ENCODE measurements at places on chromosomes 4 and X.

DNA sequence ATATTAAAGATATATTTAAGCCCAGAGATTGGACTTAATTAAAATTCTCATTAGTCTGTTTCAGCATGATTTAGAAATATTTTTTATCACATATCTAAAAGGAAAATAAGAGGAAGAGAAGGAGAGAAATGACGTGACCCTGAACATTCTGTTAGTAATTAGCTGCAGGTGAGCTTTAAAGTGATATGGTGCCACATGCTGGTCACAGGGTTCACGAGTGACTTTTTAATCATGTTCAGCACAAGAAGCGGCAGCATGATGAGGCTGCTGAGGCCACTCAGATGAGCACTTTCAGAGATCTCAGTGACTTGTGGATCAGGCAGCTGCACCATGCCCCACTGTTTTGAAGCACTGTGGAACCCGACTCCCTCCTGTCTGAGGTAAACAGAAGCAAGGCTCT lies 37.9 kb upstream of the NPY2R start:
- no peak for DNase-seq

DNA sequence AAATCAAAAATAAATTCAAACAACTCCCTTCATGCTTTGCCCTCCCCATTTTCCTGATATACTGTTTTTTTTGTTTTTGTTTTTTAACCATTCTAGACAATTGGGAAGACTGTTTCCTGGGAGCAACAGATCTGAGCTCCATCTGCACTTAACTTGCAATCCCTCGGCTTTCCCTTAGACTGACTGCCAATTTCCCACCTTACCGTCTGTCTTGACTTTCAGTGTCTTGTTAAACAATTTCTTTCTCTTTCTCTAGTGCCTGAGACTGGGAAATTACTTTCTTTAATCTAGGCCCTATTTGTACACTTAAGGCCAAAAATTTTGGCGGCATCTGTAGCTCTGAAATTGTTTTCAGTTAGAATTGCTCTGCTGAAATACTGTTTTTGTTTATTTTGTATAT lies 326.3 kb downstream of the LDB2 start:
- no peak for DNase-seq

- DNase-seq: no peak
Measured at GRCh38 chrX:98379134-98379533, 1495.4 kb downstream of the RPA4 start.

DNA sequence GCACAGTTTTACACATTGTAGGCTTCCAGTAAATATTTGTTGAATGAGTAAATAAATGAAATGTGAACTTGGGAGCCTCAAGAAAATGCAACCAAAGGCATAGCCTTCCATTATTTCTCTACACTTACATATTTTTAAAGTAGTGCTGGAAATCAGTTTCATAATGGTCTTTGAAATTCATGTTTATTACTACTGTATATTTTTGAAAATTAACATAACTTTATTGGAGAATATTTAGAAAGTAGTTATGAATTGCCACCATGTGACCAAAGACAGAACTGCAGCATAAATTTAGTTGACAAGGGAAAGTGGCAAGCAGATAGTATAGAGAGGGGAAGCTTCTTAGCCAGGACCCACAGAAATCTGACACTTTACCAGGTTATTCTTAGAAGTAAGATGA lies 6.4 kb downstream of the TCEAL8 start:
- DNase-seq: no peak

- DNase-seq: peak; percentile 1
Measured at GRCh38 chr4:155060873-155061272, 147.6 kb upstream of the NPY2R start.

DNA sequence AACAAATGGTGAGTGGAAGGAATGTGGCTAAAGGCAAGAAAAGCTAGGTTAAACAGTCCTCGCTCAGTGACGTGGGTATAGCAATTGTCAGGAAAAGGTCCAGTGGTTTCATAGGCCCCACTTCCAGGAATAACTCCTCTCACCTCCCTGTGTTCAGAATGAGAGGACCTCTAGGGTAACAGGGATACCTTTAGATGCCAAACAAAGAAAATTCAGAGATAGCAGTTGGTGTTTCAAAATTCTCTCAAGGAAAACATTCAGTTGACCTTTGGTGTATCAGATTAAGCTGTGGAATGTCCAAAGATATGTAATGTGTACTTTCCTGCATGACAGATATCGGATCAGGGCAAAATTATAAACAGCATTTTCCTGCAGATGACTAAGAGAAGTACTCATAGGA lies 155.9 kb downstream of the ARHGAP6 start:
- DNase-seq: no peak

DNA sequence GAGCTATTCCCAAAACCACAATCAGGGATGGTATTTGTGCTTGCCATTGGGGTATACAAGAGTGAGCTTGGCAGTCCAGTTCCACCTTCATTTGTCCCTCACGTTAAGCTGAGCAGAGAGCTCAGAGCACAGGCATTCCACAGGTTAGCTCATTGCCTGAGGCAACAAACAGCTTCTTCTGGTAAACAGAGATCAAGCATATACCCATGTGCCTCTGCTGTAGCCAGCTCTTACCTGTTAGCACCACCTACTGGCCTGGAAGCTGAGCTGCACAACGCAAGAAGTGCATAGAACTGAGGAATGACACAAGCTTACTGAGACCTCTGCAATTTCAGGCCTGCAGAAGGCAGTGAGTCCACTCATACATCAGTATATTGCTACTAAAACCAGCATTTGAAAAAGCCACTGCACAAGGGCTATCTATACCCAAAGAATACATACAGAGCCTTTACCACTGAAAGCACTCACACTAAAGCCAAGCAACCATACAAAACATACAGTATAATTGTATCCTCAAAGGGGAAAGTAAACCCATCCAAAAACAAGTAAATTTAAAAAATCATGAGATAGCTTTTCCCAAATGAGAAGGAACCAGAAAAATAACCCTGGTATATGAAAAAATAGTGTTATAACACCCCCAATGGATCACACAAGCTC lies 258.3 kb upstream of the GABRA2 start:
- DNase-seq: peak; percentile 5

DNA sequence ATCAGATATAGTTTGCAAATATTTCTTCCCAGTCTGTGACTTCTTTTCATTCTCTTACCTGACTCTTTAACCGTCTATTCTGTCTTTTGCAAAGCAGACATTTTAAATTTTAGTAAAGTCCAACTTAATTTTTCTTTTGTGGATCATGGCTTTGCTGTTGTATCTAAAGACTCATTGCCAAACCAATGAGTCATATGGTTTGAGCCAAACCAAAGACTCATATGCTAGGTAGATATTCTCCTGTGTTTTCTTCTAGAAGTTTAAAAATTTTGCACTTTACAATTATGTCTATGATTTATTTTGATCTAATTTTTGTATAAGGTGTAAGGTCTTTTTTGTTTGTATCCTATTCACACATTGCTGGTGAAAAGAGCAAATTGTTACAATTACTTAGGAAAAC lies 446.8 kb downstream of the ANKRD50 start:
- no peak for DNase-seq

DNA sequence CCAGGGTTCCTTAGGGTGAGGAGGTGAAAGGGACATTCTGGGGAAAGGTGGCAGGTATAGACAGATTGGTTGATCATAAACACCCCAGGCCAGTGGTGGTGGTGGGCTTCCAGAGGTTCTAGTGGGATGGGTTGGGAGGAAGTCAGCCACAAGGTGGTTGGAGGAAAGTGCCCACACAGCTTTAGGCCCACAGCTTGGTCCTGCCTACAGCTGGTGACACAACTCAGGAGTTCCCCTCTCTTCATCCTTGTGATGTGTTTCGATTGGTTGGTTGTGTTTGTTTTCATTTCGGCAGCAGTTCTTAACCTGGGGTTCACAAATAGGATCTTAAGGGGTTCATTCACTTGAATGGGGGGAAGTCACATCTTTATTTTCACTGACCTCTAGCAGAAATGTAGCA lies 157.0 kb downstream of the TMEM164 start:
- no peak for DNase-seq

DNA sequence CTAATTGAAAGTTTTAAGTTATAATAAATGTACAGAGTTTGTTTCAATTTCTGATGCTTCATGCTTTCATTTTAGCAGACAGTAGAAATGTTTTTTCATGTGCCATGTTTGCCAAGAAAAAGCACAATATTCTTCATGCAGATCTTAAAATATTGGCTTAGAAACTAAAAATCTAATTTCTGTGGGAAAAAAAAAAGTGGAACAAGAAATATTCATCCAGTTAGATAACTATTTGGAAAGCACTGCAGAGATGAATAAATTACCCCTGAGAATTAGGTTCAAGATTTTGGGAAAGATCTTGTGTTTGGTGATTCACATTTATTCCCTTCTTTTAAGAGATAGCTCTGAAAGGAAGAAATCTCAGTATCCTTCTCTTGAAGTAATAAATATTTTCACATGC lies 912.5 kb downstream of the C4orf33 start:
- no peak for DNase-seq

GRCh38 chr4:161920304-161921052 lies 243.3 kb downstream of the FSTL5 start:
- DNase-seq: no peak

GRCh38 chr4:121217351-121217750 lies 53.2 kb upstream of the TNIP3 start:
- DNase-seq: no peak

All from NCI-H510A (cell line).